ENCODE measurements at places on chromosomes 7 and 10.
A peak's percentile ranks its signal among the peaks of the same experiment; 100 is the strongest.

DNA sequence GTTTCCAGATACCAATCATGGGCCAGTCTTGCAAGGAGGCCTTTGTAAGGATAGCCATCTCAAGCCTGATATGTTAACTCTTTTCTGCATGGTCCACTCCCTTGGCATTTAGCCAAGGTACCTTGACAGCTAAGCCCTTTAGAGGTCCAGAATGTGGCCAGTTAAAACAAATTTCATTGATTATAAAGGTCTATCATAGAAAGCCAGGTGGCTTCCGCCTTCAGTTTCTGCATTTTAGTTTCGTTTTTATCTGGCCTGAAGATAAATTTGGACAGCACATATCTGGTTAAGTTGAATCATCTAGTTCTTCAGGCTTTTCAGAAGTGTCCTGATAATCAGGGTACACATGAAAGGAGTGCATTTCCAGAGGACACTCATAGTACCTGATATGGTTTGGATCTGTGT lies 30.7 kb downstream of the ANKIB1 start:
- DNase-seq = no peak

DNA sequence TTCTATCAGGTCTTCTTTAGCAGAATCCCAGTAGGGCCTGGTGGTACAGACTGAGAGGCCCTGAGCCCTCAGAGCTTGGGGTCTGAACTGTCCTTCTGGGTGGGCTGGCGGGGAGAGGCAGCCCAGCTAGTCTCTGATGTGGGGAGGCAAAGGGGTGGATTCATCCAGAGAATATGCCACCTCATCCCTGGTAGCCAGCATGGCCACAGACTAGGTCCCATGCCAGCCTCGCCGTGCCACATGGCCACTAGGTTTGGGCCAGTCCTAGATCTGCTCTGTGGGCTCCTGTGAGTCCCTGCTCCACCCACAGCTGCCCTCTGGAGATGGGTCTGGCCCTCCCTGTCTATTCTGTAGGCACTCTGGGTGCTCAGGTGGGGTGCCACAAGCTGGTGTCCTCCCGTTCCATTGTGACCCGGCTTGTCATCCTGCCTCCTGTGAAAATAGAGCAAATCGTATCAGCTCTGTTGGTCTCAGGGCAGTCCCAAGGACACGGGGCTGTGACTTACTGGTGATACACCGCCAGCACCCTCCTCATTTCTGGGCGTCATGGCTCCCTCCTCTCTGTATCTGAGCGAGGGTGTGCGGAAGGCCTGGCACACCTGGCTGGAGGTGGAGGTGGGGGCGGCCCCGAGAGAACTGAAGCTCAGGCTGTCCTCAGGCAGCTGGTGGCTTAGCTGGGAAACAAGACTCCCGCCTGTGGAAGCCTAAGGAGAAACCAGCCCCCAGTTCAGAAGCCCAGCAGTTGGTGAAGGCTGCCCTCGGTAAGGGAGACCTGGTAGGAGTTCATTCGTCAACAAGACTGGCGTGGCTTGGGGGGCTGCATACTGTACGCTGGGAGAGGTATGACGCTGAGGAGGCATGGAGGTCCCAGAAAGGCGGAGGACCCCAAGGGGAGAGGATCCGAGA lies 33.3 kb downstream of the UNC5B start:
- no peak for DNase-seq

- DNase-seq = no peak
These were observed at the start of gene MCMBP for GRCh38 chr10:119872610-119872859. Gene MCMBP (minus strand): TSS chr10:119872843. CDS start chr10:119872584, 259 bp downstream.

GRCh38 chr7:108650467-108650866 lies 80.8 kb downstream of the DNAJB9 start:
- DNase-seq = no peak

DNA sequence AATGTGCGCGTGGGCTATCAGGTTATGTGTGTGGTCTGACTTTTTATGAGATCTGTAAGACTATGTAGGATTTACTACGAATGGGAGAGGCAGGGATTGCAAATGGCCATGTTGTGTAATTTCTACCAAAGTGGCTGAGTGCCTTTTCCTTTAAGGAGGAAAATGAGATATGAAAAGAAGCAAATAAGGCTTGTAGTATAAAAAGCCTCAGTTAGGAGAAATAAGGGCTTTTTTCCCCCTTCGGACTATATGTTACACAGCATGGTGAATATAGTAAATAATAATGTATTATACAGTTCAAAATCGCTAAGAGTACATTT lies 447 bp upstream of the GPAM start:
- no peak for DNase-seq

DNA sequence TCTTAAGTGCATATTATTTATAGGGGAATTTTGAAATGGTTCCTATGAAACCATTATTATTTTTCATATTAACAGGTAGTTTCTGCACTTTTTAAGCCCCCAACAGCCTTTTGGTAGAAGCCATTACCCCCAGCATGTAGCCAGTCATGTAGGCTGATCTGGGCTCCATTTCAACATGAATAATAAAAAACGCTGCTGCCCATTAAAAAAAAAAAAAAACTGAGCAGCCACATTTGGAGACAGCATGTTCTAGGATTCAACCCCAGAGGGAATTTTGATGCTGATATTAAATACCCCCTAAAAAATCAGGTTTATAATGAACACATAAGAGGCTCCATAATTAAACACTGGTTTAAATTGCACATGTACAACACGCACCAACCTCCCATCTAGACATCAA lies 181.3 kb downstream of the RTKN2 start:
- no peak for DNase-seq

- no peak for DNase-seq
These were observed 57.0 kb upstream of the MTPN start for GRCh38 chr7:136034132-136034531.

- DNase-seq = no peak
These were observed 34.4 kb downstream of the BCAP29 start for GRCh38 chr7:107614425-107614824.

- DNase-seq = no peak
These were observed 27.2 kb downstream of the EZH2 start for GRCh38 chr7:148856891-148857290.

GRCh38 chr10:16887565-16887964 lies 70.3 kb upstream of the RSU1 start:
- DNase-seq = no peak

GRCh38 chr10:32922170-32922569 lies 35.9 kb downstream of the ITGB1 start:
- no peak for DNase-seq

- no peak for DNase-seq
These were observed 3.8 kb upstream of the SKIDA1 start for GRCh38 chr10:21529032-21529910.

DNA sequence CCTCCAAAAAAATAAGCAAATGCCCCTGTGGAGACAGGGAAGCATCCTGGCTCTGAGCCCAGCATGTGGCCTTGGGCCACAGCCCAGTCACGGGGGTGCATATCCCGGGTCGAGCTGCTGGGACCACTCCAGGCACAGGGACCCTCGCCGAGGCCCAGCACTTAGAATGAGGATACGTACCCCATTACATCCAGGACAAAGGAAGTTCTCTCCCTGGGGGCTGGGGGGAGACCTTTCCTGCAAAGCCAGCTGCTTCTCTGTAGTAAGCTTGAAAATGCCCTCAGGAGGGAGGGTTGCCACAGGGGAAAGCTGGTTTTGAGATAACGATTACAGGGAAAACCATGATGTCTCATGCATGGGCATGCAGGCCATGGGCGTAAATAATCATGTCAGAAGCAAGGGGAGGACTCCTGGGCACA lies 75.5 kb downstream of the HIPK2 start:
- DNase-seq = no peak

DNA sequence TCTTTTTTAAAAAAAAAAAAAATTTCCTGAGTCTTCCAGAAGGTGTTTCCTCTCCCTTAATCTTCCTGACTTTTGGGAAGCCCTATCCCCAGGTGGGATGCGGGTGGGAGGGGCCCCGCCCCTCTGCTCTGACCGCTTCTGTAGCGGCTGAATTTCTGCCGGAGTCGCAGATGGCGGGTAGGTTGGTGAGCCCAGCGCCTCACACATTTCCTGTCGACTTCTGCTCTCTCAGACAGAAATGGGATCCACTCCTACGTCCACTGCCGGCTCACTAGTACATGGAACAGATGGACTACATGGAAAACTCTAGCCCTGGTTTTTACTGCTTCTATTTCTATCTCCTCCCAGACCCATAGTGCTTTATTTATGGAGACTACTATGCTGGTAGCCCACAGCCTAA lies 90.9 kb downstream of the NEUROD6 start:
- no peak for DNase-seq

GRCh38 chr7:95534796-95535195 lies 49.1 kb downstream of the ASB4 start:
- no peak for DNase-seq

DNA sequence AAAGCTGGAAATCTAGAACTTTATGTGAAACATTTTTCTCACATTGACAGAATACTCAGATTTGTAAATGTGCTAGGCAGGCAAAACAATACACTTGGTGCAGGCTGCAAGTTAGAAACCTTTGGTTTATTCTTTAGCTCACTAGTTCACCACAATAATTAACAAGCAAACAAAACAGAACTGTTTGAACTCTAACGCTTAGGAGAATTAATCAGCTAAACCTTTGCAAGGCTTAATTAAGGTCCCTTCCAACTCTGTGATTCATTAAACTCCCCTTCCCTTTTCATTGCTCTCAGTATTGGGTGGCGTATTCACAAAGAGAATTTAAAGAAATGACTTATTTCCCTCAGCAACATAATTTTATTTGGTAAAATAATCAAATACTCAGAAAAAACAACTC lies 99.0 kb downstream of the PON1 start:
- DNase-seq = no peak

DNA sequence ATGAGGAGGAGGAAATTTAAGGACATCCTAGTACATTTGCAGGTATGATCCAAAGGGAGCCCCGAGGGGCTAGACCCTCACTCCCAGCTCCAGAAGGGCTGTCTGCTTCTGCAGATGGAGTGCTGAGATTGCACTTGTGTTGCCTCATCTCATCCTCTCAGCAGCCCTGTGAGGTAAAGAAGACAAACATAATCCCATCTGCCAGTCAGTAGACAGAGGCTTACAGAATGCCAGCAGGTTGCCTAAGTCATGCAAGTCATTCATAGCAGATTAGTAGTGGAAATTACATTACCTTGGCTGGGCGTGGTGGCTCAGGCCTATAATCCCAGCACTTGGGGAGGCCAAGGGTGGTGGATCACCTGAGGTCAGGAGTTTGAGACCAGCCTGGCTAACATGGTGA lies 45.4 kb downstream of the BLVRA start:
- no peak for DNase-seq

DNA sequence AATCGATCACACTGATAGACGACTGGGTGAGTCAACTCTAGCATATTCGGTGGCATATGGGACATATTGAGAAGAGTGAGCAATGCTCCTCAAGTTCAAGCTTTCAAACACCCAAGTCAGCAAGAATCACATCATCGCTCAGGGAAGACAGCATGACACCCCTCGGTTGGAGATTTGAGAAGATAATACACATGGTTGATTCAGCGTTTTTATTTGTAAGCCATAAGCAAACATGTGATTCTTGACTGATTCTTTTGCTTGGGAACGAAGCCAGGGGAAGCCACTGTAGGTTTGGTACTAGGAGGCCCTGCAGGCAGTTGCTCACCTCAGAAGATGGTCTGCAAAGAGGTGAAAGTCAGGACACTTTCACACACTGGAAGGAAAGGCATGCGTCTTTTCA lies 12.6 kb downstream of the UCMA start:
- DNase-seq = no peak

GRCh38 chr10:109969760-109970346 lies 37.9 kb upstream of the ADD3 start:
- no peak for DNase-seq

- peak; percentile 72 for DNase-seq
These were observed 3.0 kb downstream of the IRF5 start for GRCh38 chr7:128940494-128941322.

GRCh38 chr10:112775892-112776674 lies 174.0 kb upstream of the TCF7L2 start:
- no peak for DNase-seq

DNA sequence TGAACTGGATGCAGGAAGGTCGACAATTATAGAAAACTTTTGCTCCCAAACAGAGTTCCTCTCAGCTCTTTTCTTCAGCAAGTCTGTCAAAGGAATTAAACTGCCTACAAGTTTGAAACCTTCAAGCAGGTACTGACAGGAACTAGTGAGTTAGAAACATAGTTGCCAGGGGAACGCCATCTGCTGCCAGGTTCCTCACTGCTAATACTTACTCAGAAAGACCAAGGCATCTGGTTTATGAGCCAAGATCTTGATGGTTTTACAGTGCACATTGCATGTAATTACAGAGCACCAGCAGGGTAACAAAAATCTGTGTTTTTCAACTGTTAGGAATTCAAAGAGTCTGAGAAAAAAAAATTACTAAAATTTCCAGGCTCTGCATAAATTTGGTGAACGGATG lies 300.0 kb upstream of the NRG3 start:
- DNase-seq = no peak

- no peak for DNase-seq
These were observed 171.4 kb downstream of the DKK1 start for GRCh38 chr10:52485462-52485861.

DNA sequence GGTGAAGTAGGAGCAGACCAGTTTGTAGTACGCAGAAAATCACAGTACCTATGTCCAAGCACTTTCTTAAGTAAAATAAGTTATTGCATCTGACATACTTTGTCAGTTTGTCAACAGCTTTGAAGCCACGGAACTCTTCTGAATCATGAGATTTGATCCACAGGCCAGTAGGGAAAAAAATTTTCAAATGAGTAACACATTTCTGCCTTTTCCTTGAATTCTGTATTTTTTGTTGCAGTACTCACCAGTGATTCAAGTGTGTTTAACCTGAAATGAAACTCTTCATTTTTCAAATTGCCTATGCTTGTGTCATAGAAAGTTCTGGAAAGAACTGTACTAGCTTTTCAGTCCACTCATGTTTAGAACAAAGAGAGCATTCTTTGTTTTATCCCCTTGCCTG lies 337.7 kb downstream of the GATA3 start:
- DNase-seq = no peak

GRCh38 chr10:86295791-86296190 lies 70.8 kb downstream of the GRID1 start:
- no peak for DNase-seq

DNA sequence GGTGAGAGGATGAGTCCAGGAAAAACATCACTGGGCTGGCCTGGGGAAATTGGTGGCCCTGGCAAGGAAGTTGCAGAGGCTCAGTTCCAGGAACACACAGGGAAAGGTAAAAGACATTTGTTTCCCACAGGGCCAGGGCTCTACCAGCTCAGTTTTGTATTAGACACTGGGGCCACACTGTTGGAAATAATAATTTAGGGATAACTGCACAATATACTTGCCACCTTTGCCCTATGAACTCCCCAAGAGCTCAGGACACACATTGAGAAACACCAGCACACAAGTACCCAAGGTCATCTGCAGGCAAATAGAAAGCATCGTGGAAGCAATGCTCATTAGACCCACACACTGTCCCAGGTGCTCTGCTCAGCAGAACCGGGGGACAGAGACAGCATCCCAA lies 617.6 kb downstream of the PTPRN2 start:
- DNase-seq = no peak

DNA sequence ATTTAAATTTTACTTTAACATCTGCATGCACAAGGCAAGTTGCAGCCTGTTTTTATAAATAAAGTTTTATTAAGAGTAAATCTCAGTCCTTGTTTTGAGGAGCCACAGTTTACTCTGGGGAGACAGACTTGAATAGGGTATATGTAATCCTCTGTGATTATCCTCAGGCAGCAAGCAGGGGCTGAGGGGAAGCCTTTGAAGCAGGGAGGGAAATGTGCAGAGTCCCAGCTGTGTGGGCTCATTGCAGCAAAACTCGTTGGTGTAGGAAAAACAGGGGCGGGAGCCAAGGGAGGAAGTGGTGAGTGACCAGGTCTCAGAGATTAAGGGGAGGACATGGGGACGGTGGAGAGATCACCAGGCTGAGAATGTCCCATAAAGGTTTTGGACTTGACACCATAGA lies 34.3 kb upstream of the SMC3 start:
- DNase-seq = no peak

GRCh38 chr10:88702848-88703597 lies 3.0 kb upstream of the LIPK start:
- DNase-seq = no peak

All from activated effector memory CD4-positive, alpha-beta T cell treated with anti-CD3 and anti-CD28 coated beads, Interleukin-2, amount 50 U/mL, for 16 hours (primary cell).